Activated CD8-positive, alpha-beta T cell treated with anti-CD3 and anti-CD28 coated beads, Interleukin-2, amount 10 ng/mL, durations not matched to agents 7 days and 5 days (primary cell): ENCODE measurements at places on chromosomes 3 and 15. TPM values are rescaled to one million over a fixed set of nuclear protein-coding genes. Genes with fewer than 3 reads are reported as not detected.
A peak's percentile ranks its signal among the peaks of the same experiment; 100 is the strongest.

The LMAN1L gene
- total RNA-seq, result 1.0 TPM

The CATSPER2 gene
- 9.1 TPM for total RNA-seq

The LRRC31 gene
- total RNA-seq, result not detected

The AZI2 gene
- 55.3 TPM for total RNA-seq

The ATOSA gene
- total RNA-seq, result 29.2 TPM

The KLHL25 gene
- total RNA-seq, result 5.3 TPM

- H3K36me3 ChIP-seq, result no peaks in the 10 kb centered on the region
- no peak overlapping the region for H3K27ac ChIP-seq
- no peak overlapping the region for H3K4me3 ChIP-seq
- no peaks in the 10 kb centered on the region for H3K4me1 ChIP-seq
Observed at GRCh38 chr3:109081746-109082510, 36.0 kb downstream of the MORC1 start.

DNA sequence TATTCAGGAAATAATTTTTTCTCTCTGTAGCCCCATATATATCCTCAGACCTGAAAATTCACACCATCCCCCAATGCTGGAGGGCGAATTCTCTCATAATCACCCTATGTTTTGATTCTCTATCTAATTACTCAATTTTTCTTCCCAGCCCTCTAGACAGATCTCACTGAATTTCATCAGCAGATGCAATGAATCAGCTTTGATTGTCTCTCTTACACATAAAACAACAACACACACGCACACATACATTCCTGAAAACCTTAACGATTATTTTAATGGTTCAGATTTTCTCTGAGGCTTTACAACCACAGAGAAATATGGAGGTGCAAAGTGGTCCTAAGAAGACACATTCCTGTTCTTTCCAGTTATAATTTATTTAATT lies 11.1 kb downstream of the RBMS3 start:
- no peaks in the 10 kb centered on the region for H3K4me1 ChIP-seq
- DNase-seq, result no peak
- no peaks in the 10 kb centered on the region for H3K36me3 ChIP-seq
- no peaks in the 10 kb centered on the region for H3K27me3 ChIP-seq
- H3K27ac ChIP-seq, result no peak overlapping the region
- no peak overlapping the region for H3K4me3 ChIP-seq

DNA sequence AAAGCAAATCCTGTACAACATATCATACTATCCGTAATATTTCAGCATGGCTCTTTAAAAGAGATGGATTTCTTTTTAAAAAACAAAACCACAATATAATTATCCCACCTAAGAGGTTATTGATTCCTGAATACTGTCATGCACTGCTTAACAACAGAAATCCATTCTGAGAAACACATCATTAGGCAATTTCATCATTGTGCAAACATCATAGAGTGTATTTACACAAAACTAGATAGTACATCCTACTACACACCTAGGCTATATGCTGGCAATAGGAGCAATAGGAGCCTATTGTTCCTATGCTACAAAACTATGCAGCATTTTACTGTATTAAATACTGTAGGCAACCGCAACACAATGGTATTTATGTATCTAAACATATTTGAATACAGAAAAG lies 242.0 kb downstream of the NEK10 start:
- H3K27me3 ChIP-seq, result no peaks in the 10 kb centered on the region
- no peaks in the 10 kb centered on the region for H3K4me1 ChIP-seq

- peaks cover 3% of the 10 kb centered on the region for H3K27me3 ChIP-seq
- H3K4me1 ChIP-seq, result no peaks in the 10 kb centered on the region
- H3K36me3 ChIP-seq, result no peaks in the 10 kb centered on the region
- DNase-seq, result no peak
- no peak overlapping the region for H3K27ac ChIP-seq
Observed at GRCh38 chr3:64417816-64418215, 192.6 kb upstream of the PRICKLE2 start.

- H3K4me3 ChIP-seq, result no peak overlapping the region
- no peak overlapping the region for H3K27ac ChIP-seq
- peaks cover 2% of the 10 kb centered on the region for H3K27me3 ChIP-seq
- no peak for DNase-seq
Observed at GRCh38 chr3:195571361-195571760, 12.4 kb downstream of the APOD start.

DNA sequence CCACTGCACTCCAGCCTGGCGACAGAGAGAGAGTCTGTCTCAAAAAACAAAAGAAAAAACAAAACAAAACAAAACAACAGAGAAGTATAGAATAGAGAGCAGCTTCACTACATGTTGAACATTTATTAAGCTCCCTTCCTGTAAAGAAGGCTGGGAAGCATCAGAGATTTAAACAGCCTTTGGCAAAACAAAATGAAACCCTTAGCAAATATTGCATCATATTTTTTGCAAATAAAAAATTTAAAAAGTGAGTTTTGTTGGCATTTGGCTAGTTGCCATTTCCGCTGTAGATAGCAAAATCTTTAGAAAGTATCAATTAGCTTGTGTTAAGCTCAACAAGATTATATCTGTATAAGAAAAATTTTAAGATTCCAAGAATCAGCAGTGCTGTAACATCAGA lies 151.2 kb downstream of the SERPINI1 start:
- H3K27me3 ChIP-seq, result peaks cover 12% of the 10 kb centered on the region
- no peak for DNase-seq
- no peaks in the 10 kb centered on the region for H3K36me3 ChIP-seq
- H3K4me1 ChIP-seq, result peaks cover 4% of the 10 kb centered on the region
- H3K4me3 ChIP-seq, result no peak overlapping the region

- H3K36me3 ChIP-seq, result no peaks in the 10 kb centered on the region
- H3K27me3 ChIP-seq, result no peaks in the 10 kb centered on the region
- no peaks in the 10 kb centered on the region for H3K4me1 ChIP-seq
- H3K27ac ChIP-seq, result no peak overlapping the region
- DNase-seq, result no peak
Observed at GRCh38 chr3:62558549-62559112, 185.3 kb upstream of the FEZF2 start.

- no peak overlapping the region for H3K27ac ChIP-seq
- peaks cover 19% of the 10 kb centered on the region for H3K27me3 ChIP-seq
- H3K4me3 ChIP-seq, result no peak overlapping the region
Observed at GRCh38 chr15:101004986-101005747, 86.0 kb downstream of the LRRK1 start.

- no peak overlapping the region for H3K27ac ChIP-seq
- no peaks in the 10 kb centered on the region for H3K27me3 ChIP-seq
- DNase-seq, result no peak
- no peaks in the 10 kb centered on the region for H3K4me1 ChIP-seq
Observed at GRCh38 chr3:106745344-106746168, 631.7 kb upstream of the CCDC54 start.

DNA sequence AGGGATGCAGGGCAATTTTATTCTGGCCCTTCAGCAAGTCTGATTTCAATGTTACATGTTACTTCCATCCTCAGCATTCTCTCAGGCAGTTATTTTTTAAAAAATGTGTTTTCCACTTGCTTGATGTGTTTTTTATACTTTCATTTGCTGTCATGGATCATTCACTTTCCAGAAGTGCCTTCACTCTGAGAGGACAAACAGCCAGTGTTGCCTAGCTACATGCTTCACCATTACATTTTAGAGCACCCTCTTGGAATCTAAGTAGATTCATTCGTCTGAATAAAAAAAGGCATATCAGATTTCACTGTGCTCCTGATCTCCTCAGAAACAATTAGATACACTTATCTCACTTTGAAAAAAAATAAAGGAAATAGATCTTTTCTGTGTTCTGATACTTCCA lies 93.6 kb upstream of the POU1F1 start:
- H3K27ac ChIP-seq, result no peak overlapping the region
- H3K4me3 ChIP-seq, result no peak overlapping the region
- H3K4me1 ChIP-seq, result no peaks in the 10 kb centered on the region
- H3K36me3 ChIP-seq, result no peaks in the 10 kb centered on the region
- peaks cover 8% of the 10 kb centered on the region for H3K27me3 ChIP-seq

DNA sequence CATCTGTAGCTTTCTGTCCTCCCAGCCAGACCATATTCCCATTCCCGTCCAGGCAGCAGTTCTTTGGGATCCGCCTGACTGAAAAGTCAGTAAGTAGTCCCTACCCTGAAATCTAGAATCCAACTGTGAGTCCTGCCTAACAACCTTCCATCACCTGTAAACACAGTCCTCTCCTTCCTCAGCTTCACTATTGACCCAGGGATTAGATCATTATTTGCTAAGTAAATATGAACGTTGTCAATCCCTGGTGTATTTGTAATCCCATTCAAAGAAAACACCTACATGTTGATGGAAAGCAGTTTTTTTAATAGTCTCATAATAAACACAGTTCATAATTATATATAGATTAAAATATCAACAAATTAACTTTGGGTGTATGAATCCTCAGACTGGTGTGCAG lies 732 bp downstream of the SAXO2 start:
- H3K4me3 ChIP-seq, result peak overlapping the region; percentile 92
- H3K27ac ChIP-seq, result peak overlapping the region; percentile 4
- no peaks in the 10 kb centered on the region for H3K27me3 ChIP-seq
- DNase-seq, result no peak

GRCh38 chr3:42698911-42699230 lies 3.7 kb downstream of the HHATL start:
- H3K36me3 ChIP-seq, result no peaks in the 10 kb centered on the region
- no peak overlapping the region for H3K4me3 ChIP-seq
- H3K4me1 ChIP-seq, result peaks cover 13% of the 10 kb centered on the region
- no peak overlapping the region for H3K27ac ChIP-seq
- H3K27me3 ChIP-seq, result no peaks in the 10 kb centered on the region

DNA sequence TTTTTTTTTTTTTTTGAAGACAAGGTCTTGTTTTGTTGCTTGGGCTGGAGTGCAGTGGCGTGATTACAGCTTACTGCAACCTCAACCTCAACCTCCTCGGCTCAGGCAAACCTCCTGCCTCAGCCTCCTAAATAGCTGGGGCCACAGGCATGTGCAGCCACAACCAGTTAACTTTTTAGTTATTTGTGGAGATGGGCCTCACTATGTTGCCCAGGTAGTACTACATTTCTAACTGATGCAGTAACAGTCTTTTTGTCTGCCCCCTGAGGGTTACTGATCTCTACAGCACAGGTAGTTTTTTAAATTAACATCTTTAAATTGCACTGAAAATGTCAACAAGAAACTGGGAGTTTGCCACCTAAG lies 3.4 kb upstream of the LMLN start:
- peak overlapping the region; percentile 37 for H3K27ac ChIP-seq
- no peak for DNase-seq
- no peak overlapping the region for H3K4me3 ChIP-seq
- no peaks in the 10 kb centered on the region for H3K27me3 ChIP-seq
- H3K4me1 ChIP-seq, result peaks cover 80% of the 10 kb centered on the region

GRCh38 chr3:99780749-99781148 lies 36.9 kb upstream of the CMSS1 start:
- H3K4me3 ChIP-seq, result no peak overlapping the region
- no peak for DNase-seq
- H3K36me3 ChIP-seq, result no peaks in the 10 kb centered on the region
- peaks cover 4% of the 10 kb centered on the region for H3K4me1 ChIP-seq

GRCh38 chr3:27201492-27201891 lies 167.7 kb downstream of the NEK10 start:
- H3K4me3 ChIP-seq, result no peak overlapping the region
- no peak overlapping the region for H3K27ac ChIP-seq
- H3K27me3 ChIP-seq, result no peaks in the 10 kb centered on the region
- no peaks in the 10 kb centered on the region for H3K4me1 ChIP-seq
- H3K36me3 ChIP-seq, result no peaks in the 10 kb centered on the region

GRCh38 chr15:44909423-44909822 lies 47.1 kb upstream of the TERB2 start:
- no peak overlapping the region for H3K27ac ChIP-seq
- H3K36me3 ChIP-seq, result no peaks in the 10 kb centered on the region
- H3K4me3 ChIP-seq, result no peak overlapping the region
- no peaks in the 10 kb centered on the region for H3K4me1 ChIP-seq
- peaks cover 7% of the 10 kb centered on the region for H3K27me3 ChIP-seq
